EL (cell line): ENCODE measurements at places on chromosomes 3 and 15.
A peak's percentile ranks its signal among the peaks of the same experiment; 100 is the strongest.

- DNase-seq: no peak
Observed at GRCh38 chr15:57070674-57071073, 152.2 kb downstream of the TCF12 start.

- DNase-seq: no peak
Observed at GRCh38 chr3:26703519-26703918, 80.9 kb downstream of the LRRC3B start.

DNA sequence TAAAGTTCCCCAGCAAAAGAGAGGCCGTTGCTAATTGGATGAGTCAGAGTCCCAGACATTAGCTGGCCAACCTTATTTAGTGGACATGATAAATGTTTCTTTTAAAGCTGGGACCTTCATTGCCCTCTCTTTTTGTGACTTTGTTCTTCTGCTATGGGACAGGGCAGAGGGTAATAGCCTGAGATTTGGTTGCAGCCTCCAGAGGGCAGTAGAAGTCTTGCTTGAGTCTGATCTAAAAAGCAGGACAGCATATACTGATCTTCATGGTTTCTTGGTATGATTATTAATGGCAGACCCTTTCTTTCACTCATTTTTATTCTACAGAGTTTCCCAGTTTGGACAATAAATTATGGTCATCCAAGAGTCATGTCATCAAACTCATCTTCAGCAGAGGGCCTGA, 25.1 kb upstream of the ZKSCAN7 start:
- DNase-seq: peak; percentile 18

DNA sequence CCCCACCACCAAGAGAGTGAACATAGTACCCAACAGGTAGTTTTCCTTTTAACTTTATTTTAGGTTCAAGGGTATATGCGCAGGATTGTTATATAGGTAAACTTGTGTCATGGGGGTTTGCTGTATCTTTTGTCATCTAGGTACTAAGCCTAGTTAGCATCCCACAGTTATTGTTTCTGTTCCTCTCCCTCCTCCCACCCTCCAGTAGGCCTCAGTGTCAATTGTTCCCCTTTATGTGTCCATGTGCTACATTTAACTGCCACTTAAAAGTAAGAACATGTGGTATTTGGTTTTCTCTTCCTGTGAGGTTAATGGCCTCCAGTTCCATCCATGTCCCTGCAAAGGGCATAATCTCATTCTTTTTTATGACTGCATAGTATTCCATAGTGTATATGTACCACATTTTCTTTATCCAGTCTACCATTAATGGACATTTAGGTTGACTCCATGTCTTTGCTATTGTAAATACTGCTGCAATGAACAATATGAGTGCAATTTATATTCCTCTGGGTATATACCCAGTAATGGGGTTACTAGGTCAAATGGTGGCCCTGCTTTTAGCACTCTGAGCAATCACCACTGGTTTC, 66.2 kb downstream of the ST3GAL6 start:
- no peak for DNase-seq

GRCh38 chr3:98972720-98973119, 71.2 kb upstream of the DCBLD2 start:
- DNase-seq: no peak

DNA sequence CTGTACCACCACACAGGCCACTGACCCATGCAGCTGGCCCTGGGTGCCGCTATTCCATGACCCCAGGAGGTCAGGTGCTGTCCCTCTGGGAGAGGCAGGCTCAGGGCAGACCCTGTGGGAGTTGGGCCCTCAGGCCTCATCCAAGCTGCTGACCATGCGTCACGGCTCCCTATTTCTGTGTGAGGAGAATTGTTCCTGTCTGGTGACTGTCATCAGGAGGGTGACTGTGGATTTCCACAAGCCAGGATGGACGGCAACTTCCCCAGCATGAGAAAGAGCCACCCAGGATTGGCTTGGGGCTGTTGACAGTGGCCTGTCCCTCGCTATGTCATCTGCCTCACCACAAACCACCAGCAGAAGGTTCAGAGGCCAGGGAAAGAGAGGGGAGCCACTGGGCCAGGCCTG, 41.4 kb downstream of the ZDHHC19 start:
- DNase-seq: no peak

- DNase-seq: no peak
Observed at GRCh38 chr15:68433551-68433950, 1.6 kb upstream of the ITGA11 start.

GRCh38 chr3:31777887-31778286, 203.2 kb downstream of the OSBPL10 start:
- peak; percentile 10 for DNase-seq

DNA sequence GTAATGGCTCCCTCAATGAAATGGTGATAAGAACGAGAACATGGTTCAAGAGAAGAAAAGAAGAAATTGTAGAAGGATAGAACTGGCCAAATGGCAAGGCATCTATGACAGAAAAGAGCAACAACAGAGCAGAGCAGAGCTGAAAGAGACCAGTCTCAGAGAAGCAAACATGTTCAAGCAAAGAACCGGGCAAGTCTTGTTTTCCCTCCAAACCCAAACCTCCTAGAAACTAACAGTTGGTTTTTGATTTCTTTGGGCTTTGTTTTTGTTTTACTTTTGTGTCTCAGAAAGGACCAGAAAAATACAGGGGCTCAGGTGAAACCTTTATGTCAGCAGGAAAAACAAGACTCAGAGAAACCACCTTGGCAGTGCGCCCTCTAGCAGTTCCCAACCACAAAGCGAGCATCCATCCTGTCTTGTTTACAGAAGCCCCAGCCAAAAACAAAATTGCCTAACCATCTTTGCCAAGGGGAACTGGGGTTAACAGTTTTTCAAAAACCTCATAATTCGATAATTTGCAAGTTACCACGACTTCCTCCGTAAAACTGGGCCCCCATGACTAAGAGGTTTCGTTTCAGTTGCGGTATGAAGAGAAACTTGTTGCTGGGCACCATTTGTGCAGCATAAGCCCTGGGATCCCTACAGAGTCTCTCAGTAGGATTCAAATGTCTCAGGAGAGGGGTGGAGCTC, 159.2 kb upstream of the SLC24A5 start:
- DNase-seq: no peak

DNA sequence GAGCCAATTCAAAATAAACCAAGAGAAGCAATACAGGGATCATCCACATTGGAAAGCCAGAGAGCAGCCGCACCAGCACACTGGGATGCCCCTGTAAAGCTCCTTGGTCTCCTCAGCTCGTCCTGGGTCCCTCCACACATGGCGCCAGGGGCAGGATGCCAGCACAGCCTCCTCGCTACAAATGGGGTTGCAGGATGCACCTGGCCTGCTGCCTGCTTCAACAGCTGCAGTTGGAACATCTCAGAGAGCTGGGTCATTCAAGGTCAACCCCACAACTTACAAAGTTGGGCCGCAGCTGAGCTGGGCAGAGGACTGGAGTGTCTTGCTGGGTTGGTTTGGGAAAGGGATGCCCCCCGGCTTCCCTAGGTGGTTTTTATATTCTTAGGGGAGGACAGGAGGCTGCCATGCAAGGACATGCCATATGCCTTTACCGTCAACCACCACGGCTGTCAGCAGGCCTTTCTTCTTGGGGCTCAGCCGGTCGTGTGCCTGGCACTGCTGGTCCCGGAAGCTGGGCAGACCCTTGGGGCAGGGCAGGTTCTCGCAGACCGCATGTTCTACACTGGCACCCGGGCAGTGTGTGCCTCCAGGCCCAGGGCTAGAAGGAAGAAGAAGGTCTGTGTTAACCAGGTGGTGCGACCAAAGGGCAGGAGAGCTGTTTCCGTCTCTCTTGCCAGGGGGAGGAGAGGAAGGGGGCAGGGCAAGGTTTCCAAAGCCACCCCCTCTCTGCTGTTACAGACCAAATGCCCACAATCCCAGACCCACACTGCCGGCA, 225.2 kb downstream of the ADAMTS17 start:
- DNase-seq: no peak

DNA sequence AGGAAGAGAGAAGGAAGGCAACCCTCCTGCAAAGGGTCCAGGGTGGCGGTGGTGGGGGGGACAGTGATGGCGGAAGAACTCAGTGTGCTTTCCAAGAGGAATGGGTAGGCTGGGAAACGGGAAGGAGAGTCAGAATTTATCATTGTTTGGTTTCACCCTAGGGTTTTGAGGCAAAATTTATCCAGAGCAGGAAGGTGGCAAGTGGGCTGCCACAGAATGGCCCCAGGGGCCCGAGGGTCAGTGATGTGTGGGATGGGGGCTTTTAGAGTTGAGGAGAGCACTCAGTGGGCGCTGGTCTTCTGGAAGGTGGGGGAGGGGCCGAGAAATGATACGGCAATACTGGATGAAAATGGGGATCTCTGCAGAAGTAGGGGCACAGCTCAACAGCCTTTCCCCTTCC, 581 bp downstream of the FAM131A start:
- DNase-seq: no peak

DNA sequence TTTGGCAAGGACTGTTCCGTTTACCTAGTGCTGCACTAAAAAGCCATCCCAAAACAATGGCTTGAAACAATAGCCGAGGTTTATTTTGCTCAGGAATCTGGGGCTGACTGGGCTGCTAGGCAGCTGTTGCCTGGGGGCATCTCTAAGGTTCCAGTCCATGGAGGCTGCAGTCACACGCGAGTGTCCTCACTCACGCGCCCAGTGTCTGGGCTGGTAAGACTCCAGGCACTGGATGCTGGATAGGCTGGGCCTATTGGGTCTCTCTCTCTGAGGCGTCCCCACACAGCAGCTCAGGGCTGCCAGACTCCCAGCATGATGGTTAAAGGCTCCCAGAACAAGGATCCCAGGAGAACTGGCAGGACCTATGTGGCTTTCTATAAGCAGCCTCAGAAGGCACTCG, 34.2 kb downstream of the ALS2CL start:
- DNase-seq: peak; percentile 53

DNA sequence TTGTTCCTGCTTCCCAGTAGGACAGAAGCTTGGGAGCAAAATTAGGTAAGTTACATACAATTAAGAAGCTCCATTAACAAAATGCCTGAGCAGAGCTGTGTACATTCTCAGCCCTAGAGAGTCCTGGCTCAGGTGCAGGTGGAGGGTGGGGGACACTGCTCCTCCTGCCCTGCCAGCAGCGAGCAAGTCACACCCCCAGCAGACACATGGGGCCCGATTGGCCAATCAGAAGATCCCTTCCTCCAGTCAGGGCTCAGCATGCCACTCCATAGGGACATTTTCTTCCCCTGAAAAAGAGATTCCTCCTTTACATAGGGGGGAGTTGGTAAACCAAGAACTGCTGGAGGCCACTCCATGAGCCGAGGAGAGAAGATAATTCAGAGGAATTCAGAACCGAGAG, 62.1 kb downstream of the PLXNA1 start:
- no peak for DNase-seq

- DNase-seq: no peak
Observed at GRCh38 chr3:34298653-34299052, 500.2 kb downstream of the PDCD6IP start.

DNA sequence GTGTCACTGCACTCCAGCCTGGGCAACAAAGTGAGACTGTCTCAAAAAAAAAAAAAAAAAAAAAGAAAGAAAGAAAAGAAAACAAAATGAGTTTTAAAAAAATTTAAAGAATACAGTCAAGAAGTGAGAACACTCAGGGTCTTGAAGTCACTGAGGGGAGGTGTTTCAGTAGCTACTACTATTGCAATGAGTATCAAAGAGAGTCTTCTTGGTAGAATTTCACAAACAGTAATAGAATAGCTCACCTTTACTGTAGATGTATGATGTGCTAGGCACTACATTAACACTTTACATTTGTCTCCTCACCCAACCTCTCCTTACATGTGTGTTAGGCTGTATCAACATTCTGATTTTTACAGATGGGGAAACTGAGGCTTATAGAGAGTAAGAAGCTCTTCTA, 43.9 kb downstream of the EOMES start:
- no peak for DNase-seq

GRCh38 chr3:120173056-120173675, 78.9 kb upstream of the GSK3B start:
- DNase-seq: no peak

DNA sequence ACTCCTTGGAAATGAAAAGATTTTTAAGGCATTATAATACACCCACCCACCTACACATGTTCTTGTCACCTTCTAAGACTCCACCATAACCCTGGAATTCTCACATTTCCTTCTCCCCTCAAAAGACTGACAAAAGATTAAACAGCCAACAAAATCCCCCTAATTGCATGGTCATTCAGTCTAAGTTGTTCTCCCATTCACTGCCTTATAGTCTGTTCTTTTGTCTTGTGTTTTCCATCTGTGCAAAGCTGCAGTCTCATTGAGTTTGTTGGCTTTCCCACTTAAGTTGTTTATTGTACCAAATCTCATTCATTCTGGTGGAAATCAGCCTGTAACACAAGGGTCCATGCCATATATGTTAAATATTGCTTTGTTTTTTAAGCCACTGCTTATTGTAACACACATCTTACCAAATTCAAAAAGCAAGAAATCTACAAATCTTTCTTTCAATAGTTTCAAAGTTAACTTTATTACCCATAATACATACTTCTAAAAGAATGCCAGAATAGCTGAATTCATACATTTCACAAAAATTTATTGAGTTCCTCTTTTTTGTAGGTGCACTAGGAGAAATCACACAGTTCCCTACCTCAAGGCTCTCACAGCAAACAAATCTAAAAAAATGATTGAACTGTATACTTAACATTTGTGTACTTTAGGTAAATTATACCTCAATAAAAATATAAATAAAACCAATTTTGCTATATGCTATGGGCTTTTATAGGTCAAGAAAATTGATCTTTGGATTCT, 2.4 kb upstream of the RCN2 start:
- DNase-seq: no peak

- DNase-seq: peak; percentile 67
Observed at GRCh38 chr3:137165117-137165806, 207.5 kb downstream of the IL20RB start.

DNA sequence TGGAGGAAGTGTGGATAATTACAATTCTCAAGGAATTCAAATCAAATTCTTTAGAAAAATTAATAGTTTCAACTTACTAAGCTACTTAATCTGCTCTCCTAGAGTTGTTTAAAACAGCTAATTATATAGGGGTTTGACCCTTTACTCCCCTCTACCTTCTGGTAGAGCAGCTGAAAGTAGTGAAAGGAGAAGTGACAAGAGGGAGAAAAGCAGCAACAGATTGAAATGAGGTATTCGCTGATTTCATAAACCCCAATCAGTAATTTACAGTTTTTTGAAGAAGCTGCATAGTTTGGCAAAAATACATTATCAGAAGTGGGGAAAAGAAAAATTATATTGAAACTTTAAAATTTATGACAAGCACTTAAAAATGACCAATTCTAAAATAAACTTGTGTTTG, 52.8 kb downstream of the ZMAT3 start:
- DNase-seq: no peak

GRCh38 chr3:178562143-178562946, 26.1 kb downstream of the KCNMB2 start:
- DNase-seq: peak; percentile 7

- DNase-seq: no peak
Observed at GRCh38 chr3:122536632-122537001, 21.9 kb upstream of the KPNA1 start.

DNA sequence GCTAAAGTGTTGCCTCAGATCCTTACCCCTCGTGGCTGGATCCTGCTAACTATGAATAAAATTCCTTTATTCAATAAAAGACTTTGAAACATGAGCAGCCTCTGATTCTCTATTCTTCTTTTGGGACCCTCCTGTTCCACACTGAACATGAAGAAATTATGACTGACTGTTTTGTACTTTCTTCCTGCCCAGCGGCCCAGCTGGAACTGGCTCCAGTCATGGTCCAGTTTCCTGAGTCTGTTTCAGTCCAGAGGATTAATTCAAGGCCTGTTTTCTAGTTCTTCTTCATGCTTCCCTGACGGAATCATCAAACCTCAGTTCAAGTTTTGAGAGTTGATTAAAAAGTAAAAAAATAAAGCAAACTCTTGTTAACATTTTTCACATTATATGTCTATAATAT, 52.6 kb upstream of the CP start:
- no peak for DNase-seq

GRCh38 chr15:56587686-56588085, 122.7 kb upstream of the MNS1 start:
- DNase-seq: peak; percentile 63
